ENCODE measurements at places on chromosomes 12 and 14.

DNA sequence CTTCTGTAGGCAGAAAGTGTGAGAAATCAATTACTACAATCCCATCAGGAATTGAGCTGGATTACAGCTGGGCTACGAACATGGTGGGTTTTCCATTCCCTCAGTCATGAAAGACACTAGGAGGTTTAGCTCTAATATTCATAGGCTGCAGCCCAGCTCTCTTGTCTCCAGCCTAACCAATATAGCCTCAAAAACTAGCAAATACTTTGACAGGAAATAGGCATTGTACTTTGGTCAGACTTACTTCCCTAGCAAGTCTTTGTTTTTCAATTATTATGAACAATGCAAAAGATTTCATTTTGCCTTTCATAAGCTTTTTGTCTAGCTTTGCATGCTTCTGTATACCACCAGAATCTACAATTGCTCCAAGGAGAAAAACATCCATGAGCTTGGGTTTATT, 296.2 kb downstream of the GPHN start:
- no peaks in the 10 kb centered on the region for H3K4me1 ChIP-seq
- no peak overlapping the region for H3K4me3 ChIP-seq
- no peak for DNase-seq
- H3K27ac ChIP-seq, result no peak overlapping the region

DNA sequence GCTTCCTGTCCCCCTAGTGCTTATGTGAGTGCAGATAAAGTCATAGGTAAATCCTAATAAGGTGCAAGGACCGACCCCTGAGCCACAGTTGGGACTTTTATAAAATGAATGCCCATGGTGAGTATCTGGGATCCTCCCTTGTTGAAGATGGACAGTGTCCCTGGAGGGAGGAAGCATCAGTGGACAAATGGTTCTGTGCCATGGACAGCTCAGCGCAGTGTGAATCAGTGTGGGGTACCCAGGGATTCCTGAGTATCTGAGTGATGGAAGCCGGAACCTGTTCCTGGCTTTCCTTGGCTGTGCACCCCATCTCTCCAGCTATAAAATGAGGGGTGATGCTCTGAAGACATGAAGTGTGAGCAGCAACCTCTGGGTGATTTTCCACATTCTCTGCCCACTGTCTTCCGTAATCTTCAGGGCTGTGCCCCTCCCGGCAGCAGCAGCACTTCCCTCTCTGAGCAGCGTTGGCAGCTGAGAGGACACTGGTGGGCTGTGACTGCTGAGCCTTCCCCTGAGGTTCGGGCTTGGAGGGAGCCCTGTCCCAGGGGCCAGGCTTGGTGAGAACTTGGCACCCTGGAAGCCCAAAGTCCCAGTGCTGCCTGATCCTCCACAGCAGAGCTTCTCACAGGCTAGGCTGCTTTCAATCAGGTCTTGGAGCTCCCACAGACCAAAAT, 25.0 kb downstream of the VCPKMT start:
- H3K4me1 ChIP-seq, result peaks cover 93% of the 10 kb centered on the region
- peaks cover 4% of the 10 kb centered on the region for H3K36me3 ChIP-seq
- no peak overlapping the region for H3K27ac ChIP-seq
- no peaks in the 10 kb centered on the region for H3K27me3 ChIP-seq
- no peak overlapping the region for H3K4me3 ChIP-seq

- H3K27me3 ChIP-seq, result no peaks in the 10 kb centered on the region
- H3K4me1 ChIP-seq, result no peaks in the 10 kb centered on the region
- DNase-seq, result no peak
- H3K36me3 ChIP-seq, result no peaks in the 10 kb centered on the region
These were observed 70.3 kb downstream of the RIMBP2 start for GRCh38 chr12:130645751-130646150.

DNA sequence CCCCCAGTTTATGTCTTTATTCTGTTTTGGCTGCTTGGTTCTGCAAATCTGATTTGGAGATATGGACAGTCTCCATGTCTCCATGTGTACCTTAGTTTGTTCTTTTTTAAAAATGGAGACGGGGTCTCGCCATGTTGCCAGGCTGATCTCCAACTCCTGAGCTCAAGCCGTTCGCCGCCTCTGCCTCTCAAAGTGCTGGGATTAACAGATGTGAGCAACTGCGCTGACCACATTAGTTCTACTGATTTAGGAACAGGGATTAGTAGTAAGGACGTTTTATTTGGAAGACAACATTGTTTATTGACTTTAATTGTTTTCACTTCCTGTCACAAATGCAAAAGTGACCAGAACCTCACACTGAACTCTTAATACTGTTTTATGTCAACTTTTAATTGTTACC, 14.7 kb downstream of the AEBP2 start:
- DNase-seq, result no peak
- H3K27me3 ChIP-seq, result no peaks in the 10 kb centered on the region
- H3K4me3 ChIP-seq, result no peak overlapping the region
- H3K27ac ChIP-seq, result peak overlapping the region; percentile 57
- peaks cover 6% of the 10 kb centered on the region for H3K36me3 ChIP-seq

DNA sequence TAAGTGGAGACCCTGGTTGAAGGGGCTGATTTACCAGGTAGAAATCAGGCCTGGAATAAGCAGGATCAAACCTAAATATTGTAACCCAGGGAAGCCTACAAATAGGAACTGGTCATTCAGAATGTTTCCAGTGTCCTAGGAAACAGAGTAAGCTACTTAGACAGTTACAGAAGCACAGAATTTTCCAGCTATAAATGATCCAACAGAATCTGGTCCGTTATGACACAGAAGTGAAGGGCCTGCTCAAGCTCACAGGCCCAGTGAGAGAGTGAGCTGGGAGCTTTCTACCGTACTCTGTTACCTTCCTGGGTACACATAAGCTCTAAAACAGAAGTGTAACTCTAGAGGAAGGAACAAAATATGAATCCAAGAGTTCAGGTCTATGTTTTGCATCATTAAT, 119.1 kb downstream of the TTC7B start:
- no peak overlapping the region for H3K4me3 ChIP-seq
- no peaks in the 10 kb centered on the region for H3K36me3 ChIP-seq
- DNase-seq, result no peak
- no peak overlapping the region for H3K27ac ChIP-seq
- peaks cover 11% of the 10 kb centered on the region for H3K4me1 ChIP-seq
- H3K27me3 ChIP-seq, result peaks cover 7% of the 10 kb centered on the region

DNA sequence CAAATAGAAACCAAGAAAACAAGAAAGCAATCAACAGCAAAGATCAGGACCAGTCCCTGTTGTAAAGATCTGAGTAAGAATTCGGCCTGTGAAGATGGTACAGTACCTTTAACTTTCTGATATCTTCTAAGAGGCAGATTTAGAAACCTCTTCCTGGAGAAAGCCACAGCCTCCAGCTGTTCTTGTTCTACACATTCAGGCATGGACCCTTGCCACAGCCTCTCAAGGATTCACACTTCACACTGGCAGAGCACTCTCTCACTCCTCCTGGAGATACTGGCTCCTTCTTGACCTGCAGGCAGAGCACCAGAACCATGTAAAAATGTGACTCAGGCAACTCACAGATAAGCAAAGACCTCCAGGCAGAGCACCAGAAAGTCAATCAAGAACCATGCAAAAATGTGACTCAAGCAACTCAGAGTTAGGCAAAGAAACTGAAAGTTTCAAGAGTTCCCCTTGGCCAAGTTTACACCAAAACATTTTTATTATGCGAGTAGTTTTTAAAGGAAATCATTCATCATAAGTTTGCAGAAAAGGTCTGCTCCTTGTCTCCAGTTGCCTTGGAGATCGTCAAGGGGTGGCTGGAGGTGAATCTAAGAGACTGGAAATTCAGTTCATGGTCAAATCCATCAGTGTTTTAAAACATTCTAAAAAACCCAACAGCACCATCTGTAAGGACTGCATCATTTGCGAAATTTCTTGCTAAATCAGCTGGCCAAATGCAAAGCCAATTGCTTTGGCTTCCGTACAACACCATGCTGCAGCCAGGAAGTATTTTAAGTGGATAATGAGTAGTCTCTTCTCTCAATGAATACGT, 119.3 kb upstream of the MDM1 start:
- peaks cover 3% of the 10 kb centered on the region for H3K36me3 ChIP-seq
- peak overlapping the region; percentile 91 for H3K27ac ChIP-seq
- H3K4me1 ChIP-seq, result peaks cover 98% of the 10 kb centered on the region
- DNase-seq, result peak; percentile 55

DNA sequence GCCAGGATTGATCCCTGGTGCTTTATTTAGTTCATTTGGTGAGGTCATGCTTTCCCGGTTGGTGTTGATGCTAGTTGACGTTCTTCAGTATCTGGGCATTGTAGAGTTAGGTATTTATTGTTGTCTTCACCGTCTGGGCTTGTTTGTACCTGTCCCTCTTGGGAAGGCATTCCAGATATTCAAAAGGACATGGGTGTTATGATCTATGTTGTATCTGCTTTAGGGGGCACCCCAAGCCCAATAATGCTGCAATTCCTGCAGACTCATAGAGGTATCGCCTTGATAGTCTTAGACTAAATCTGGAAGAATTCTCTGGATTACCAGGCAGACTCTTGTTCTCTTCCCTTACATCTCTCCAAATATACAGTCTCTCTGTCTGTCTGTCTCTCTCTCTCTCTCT, 42.1 kb downstream of the AK7 start:
- no peaks in the 10 kb centered on the region for H3K36me3 ChIP-seq
- no peak overlapping the region for H3K27ac ChIP-seq
- H3K27me3 ChIP-seq, result peaks cover 21% of the 10 kb centered on the region
- no peak for DNase-seq

DNA sequence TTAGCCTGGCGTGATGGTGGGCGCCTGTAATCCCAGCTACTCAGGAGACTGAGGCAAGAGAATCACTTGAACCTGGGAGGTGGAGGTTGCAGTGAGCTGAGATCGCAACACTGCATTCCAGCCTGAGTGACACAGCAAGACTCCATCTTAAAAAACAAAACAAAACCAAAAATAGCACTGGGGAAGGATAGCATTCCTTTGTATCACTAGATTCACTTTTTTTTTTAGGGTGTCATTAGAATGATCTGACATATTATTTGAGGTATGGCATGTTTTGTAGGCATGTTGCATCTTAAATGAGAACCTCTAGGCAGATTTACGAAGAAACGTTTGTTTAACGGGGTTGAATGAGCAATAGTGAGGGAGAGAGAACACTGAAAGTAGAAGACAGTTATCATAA, 16.8 kb upstream of the FAR2 start:
- peaks cover 19% of the 10 kb centered on the region for H3K27me3 ChIP-seq
- no peak overlapping the region for H3K4me3 ChIP-seq
- no peak overlapping the region for H3K27ac ChIP-seq
- no peaks in the 10 kb centered on the region for H3K4me1 ChIP-seq
- DNase-seq, result no peak

- H3K4me1 ChIP-seq, result peaks cover 6% of the 10 kb centered on the region
- no peaks in the 10 kb centered on the region for H3K36me3 ChIP-seq
- DNase-seq, result peak; percentile 48
- no peaks in the 10 kb centered on the region for H3K27me3 ChIP-seq
These were observed 15.9 kb downstream of the KRT85 start for GRCh38 chr12:52351196-52352059.

DNA sequence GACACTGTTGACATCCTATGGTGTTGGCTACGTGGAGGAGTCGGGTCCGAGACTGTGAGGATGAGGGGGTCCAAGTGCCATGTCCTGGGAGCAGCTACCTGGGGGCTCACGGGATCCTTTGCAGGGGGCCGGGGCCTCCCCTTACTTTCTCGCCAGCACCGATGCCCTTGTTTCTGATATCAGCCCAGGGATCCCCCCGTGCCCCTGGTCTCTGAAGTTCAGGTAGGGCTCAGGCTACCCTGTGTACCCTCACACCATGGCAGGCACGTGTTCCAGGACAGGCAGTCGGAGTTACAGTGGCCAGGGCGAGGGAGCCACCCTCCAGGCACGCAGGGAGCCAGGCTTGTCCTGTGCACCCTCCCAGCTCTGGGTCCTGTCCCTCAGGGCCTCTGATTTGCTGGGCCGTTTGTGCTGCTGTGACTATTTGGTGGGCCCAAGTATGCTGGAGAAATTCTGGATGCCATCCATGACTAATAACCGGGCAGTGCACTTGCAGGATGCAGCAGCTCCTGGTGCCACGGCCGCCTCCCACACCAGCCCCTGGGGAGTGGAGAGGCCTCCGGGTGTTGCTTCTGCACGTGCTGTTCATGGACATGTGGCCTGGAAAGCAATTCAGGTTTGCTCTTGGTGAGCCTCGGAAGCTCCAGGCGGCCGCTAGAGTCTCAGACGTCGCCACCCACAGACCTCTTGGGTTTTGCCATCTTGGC, 93.1 kb upstream of the SFSWAP start:
- no peak overlapping the region for H3K4me3 ChIP-seq
- no peak overlapping the region for H3K27ac ChIP-seq
- no peaks in the 10 kb centered on the region for H3K36me3 ChIP-seq
- H3K4me1 ChIP-seq, result no peaks in the 10 kb centered on the region
- H3K27me3 ChIP-seq, result peaks cover 11% of the 10 kb centered on the region

GRCh38 chr12:52147367-52147963, 44.3 kb downstream of the KRT80 start:
- DNase-seq, result no peak
- H3K27me3 ChIP-seq, result no peaks in the 10 kb centered on the region
- H3K27ac ChIP-seq, result no peak overlapping the region
- peaks cover 8% of the 10 kb centered on the region for H3K4me1 ChIP-seq

DNA sequence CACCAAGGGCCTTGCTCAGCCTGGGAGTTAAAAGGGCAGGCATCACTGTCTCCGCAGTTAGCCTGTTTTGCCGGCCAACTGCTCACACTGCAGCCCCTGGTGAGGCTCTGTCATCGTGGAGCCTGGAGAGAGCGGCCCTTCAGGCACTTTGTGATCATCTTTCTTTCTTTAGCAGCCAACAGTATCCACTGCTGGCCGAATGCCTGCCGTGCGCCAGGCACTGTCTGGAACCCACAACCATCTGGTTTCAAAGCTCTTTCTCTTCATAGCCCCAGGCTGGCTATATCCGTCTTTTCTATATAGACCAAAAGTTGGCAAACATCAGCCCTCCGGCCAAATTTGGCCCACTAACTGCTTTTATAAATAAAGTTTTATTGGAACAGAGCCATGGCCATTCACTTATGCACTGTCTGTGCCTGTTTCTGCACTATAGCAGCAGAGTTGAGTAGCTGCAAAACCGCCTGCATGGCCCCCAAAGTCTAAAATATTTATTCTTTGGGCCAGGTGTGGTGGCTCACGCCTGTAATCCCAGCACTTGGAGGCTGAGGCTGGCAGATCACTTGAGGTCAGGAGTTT, 29.5 kb downstream of the SLC8B1 start:
- H3K4me1 ChIP-seq, result peaks cover 18% of the 10 kb centered on the region
- H3K36me3 ChIP-seq, result peaks cover 1% of the 10 kb centered on the region
- no peak overlapping the region for H3K4me3 ChIP-seq
- no peak for DNase-seq

Measured in activated T-cell treated with anti-CD3 and anti-CD28 coated beads, Interleukin-2, amount 50 U/mL, for 72 hours (primary cell).